Karpas-422 (cell line): ENCODE measurements at places on chromosomes 12 and 14. TPM values are rescaled to one million over a fixed set of nuclear protein-coding genes. Genes with fewer than 3 reads are reported as not detected.

DNA sequence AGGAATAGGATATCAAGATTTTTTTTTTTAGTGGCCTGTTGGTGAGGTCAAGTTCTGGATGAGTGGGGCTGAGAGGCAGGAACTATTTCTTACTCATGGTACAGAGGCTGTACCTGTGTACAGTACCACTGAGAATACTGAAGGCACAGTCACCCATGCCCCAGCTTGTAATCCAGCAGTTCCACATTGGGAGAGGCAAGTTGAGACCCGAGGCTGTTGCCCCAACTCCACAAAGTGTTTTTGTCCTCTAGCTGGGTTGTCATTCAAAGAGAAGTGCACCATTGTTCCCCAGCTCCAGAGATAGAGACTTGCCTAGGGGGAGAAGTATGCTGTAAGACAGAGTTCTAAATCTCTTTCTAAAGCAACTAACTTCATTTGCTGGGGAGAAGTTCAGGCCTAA, 38.7 kb downstream of the ARID2 start:
- no peaks in the 10 kb centered on the region for H3K27me3 ChIP-seq
- no peak overlapping the region for H3K4me3 ChIP-seq
- peaks cover 26% of the 10 kb centered on the region for H3K4me1 ChIP-seq
- no peak for DNase-seq
- H3K27ac ChIP-seq, result no peak overlapping the region

GRCh38 chr12:39275846-39276245, 167.1 kb downstream of the KIF21A start:
- no peak overlapping the region for H3K4me3 ChIP-seq
- H3K4me1 ChIP-seq, result no peaks in the 10 kb centered on the region
- H3K27ac ChIP-seq, result no peak overlapping the region
- DNase-seq, result no peak

Gene CD163L1
- 19.4 and 34.4 TPM in 2 replicates for total RNA-seq

- H3K4me1 ChIP-seq, result no peaks in the 10 kb centered on the region
Observed at GRCh38 chr12:30707613-30708342, 12.1 kb upstream of the IPO8 start.

DNA sequence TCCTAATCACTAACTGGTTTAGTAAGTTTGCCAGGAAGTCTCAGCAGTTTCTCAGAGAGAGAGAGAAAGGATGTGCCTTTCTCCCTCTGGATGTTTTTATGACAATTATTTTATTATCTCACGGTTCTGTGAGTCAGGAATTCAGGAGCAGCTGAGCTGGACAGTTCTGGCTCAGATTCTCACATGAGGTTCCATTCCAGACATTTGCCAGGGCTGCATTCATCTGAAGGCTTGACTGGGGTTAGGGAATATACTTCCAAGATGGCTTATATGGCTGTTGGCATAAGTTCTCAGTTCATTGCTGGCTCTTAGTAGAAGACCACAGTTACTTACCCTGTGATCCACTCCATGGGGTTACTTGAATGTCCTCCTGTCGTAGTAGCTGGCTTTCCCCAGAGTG, 101.2 kb upstream of the ATF7IP start:
- no peak overlapping the region for H3K27ac ChIP-seq
- no peak for DNase-seq
- H3K36me3 ChIP-seq, result no peaks in the 10 kb centered on the region
- no peaks in the 10 kb centered on the region for H3K27me3 ChIP-seq

Gene KRT86
- not detected in 2 replicates for total RNA-seq
